PC-3 (cell line): ENCODE measurements at places on chromosomes 4 and X. TPM values are rescaled to one million over a fixed set of nuclear protein-coding genes. Genes with fewer than 3 reads are reported as not detected.

The NAP1L2 gene
- 6.7 and 8.6 TPM in 2 replicates for total RNA-seq

- 0 out of 2 replicates have a peak, but pooled peaks cover 17% of the 10 kb centered on the region for H3K27me3 ChIP-seq
- no peaks in the 10 kb centered on the region for H3K4me1 ChIP-seq
- H3K4me3 ChIP-seq: no peak overlapping the region
- no peaks in the 10 kb centered on the region for H3K36me3 ChIP-seq
Observed at GRCh38 chr4:108570993-108571569, 49.3 kb upstream of the RPL34 start.

The MORC4 gene
- 24.8 and 25.7 TPM in 2 replicates for total RNA-seq

The GYPE gene
- total RNA-seq: not detected in 2 replicates

The RBMXL3 gene
- not detected in 2 replicates for total RNA-seq

DNA sequence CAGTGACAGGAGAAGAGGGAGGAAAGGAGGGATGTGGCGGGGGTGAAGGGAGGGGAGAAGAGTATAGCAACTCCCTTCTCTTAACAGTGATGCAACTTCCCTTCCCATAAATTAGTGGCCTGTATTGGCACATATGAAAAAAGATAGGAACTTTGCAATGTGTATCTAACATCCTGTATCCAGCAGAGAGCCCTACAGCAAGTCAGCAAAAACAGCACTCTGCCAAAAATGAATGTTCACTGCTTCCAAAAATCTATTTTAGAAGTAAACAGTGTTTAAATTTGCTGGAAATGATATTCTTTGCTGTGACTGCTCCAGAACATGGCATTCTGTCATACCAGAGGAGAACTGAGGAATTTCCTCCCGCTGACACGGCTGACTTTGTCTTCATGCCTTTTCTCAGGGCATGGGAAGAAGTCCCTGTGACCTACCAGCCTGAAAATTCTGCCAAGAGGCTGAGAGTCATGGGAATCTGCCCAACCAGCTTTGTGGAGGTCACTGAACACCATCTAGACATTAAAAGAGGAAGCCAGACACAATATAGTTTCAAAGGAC is 343.4 kb upstream of the RASGEF1B start:
- peaks cover 21% of the 10 kb centered on the region for H3K27me3 ChIP-seq
- H3K4me1 ChIP-seq: no peaks in the 10 kb centered on the region
- H3K36me3 ChIP-seq: no peaks in the 10 kb centered on the region
- no peak overlapping the region for H3K4me3 ChIP-seq
- no peak for DNase-seq
